ENCODE measurements at places on chromosomes 1 and 21.

GRCh38 chr1:168291222-168291837 lies 10.7 kb downstream of the TBX19 start:
- DNase-seq = no peak

DNA sequence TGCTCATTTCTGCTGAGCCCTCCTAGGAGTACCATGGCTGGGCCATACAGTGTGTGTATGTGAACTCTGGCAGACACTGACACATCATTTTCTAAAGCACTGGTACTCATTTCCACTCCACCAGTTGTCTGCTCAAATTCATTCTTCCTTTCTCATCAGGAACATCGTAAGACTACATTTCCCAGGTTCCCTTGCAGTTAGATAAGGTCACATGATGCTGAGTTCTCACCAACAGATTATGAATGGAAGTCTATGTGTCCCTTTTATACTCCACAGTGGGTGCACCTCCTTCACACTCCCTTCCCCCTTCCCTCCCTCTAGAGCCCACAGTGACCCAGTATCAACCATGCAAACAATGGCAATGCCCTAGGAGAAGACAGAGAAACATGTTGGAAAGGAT lies 38.3 kb upstream of the PAX7 start:
- no peak for DNase-seq

DNA sequence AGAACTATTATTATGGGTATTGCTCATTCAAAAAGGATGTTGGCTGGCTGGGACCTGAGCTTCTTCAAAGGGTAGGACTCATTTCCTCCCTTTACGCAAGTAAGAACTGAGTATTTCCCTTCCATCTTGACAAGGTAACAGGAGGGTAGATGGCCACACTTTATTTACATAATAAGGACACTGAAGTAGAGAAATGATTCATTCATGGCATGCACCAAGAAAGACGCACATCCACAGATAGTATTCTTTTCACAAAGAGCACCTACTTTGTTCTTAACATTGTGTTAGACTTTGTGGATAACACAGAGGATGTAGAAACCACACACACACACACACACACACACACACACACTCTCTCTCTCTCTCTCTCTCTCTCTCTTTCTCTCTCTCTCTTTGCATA lies 82.9 kb downstream of the FAM78B start:
- DNase-seq = no peak

DNA sequence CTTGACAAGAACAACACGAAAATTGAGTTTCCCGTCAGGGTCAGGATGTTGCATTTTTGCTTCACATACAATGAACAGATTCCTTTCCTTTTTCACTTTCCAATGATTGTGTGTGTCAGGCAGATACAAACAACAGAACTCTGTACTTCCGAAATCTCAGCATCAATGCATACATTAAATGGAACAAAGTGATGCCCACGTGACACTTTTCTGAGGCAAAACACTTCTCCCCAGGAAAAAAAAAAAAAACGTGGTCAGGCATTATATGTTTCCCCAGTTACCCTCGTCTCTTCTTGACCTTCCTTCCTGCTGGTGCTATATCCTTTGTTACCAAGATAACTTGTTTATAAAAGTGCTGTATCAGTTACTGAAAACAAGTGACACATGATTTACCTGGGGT lies 181.8 kb downstream of the ZNF281 start:
- DNase-seq = no peak

DNA sequence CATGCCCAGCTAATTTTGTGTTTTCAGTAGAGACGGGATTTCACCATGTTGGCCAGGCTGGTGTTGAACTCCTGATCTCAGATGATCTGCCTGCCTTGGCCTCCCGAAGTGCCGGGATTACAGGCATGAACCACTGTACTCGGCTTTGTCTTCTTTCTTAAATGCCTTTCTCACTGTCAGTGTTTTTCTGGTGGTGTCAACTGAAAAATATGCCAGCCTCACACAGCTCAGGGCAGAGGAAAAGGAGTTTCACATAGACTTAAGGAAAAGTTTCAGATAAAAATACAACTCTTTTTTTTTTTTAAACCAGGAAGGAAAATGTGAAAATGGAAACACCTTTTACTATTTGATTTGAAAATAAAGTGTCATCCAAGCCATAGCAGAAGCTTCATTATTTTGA lies 4.6 kb upstream of the MAB21L3 start:
- no peak for DNase-seq

DNA sequence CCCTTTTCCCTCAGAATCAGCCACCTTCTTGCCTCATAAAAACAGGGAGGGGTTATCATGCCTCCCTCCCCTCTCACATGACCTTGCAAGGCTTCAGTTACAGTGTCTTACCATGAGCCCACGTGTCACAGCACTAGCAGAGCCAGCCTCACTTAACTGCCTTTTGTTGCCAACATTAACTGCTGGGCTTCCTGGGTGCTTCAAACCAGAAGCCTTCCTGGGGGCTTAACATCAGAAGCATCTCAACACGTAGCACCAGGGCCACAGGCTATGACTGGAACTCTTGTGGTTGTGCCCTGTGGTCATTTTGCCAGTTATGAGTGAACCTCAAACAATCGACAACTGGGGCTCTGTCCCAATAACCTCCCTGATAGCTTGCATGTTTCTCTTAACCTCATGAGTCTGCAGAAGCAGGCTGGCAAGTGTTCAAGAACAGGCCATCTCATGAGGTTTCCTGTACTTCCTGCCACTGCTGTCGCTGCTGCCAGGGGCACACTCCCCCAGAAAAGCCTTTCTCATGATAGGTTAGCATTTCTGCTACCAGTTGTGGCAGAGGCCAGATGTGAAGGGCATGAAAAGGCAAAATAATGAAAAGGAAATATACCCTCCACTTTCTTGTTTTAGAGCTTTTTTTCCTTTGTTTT lies 132.2 kb downstream of the GLUL start:
- peak; percentile 18 for DNase-seq

- DNase-seq = peak; percentile 82
Measured at GRCh38 chr1:37479255-37480124, 5.1 kb downstream of the ZC3H12A start.

- no peak for DNase-seq
Measured at GRCh38 chr21:31235671-31236450, 108.2 kb downstream of the TIAM1 start.

- DNase-seq = no peak
Measured at GRCh38 chr1:89699451-89699986, 66.6 kb downstream of the LRRC8C start.

GRCh38 chr1:119974013-119974412 lies 77.7 kb upstream of the ADAM30 start:
- DNase-seq = no peak
